Endothelial cell of umbilical vein (primary cell): ENCODE measurements at places on chromosomes 11 and 22. TPM values are rescaled to one million over a fixed set of nuclear protein-coding genes. Genes with fewer than 3 reads are reported as not detected.

GRCh38 chr11:79857377-79858214 is 416.8 kb upstream of the TENM4 start:
- no peak for DNase-seq

GRCh38 chr11:123264431-123264780 is 69.4 kb upstream of the CLMP start:
- DNase-seq = no peak

- no peak for DNase-seq
These were observed 26.7 kb downstream of the INSC start for GRCh38 chr11:15141381-15141780.

DNA sequence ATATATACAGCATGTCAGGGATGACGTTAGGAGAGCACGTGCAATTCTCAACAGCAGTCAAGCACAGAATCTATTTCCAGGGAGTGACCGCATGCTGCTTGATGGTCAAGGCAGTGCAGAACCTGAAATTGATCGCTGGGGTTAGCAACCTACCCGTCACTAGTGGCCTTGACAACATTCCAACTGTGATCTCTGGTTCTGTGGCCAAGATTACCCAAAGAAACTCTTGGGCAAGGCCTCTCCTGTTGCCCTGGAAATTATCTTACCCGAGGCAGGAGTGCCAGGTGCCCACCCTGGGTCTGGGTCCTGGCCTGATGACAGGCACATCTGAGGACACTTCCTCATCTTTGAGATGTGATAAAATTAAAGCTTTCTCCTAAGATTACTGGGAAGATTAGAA is 2.2 kb downstream of the TM7SF2 start:
- DNase-seq = no peak

DNA sequence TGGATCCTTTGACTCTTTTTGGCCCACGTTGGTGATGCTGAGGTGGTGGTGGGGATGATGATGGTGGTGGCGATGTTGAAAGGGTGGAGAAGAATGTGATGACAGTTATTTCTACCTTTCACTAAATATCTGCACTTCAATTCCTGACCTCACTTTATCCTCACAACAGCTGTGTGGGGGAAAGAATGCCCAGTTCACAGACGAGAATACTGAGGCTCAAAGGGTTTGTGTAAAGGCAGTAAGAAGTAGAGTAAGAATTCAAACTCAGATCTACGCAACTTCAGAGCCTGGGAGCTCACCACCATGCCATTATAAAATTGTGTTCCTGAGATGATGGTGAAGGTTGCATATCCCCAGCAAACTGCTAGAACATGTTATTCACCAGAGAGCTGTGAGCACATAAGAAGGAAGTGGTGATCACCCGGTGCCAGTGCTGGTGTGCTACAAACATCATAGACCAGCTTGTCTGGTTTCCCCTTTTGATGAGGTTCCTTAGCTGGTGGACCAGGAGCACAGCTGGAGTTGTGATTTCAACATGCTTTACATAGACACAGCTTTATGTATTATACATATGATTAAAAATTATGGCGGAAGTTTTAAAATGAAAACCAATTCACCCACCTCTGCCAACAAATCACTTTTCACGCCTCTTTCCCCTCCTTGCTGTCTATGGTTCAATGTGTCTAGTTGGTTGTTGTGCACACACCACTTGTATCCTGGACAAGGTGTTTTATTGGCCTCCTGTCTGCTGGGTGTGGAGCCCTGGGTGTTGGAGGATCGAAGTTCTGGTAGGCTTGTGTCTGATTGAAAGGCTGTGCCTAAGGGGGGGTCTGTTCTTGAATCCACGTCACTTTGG is 6.2 kb downstream of the ST14 start:
- no peak for DNase-seq

GPHA2 gene
- not detected in 2 replicates for polyA plus RNA-seq

DNA sequence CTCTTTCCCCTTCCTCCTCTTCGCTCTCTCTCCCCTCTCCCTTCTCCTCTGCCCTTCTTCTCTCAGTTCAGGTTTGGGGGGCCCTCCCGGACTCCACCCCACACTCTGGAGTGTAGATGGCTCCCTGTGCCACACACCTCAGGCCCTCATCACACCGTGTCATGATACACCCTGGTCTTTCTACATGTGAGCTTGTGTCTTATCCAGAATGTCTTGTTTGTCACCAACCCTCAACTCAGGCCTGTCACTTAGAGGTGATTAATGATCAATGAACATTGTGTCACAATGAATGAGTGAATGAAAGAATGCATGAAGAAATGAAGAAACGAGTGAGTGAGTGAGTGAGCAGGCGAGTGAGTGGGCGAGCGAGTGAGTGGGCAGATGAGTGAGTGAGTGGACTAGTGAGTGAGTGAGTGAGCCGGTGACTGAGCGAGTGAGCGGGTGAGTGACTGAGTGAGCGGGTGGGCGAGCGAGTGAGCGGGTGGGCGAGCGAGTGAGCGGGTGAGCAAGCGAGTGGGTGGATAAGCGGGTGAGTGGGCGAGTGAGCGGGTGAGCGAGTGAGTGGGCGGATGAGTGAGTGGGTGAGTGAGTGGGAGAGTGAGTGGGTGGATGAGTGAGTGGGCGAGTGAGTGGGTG is 33.8 kb downstream of the CAPN1 start:
- DNase-seq = no peak

DNA sequence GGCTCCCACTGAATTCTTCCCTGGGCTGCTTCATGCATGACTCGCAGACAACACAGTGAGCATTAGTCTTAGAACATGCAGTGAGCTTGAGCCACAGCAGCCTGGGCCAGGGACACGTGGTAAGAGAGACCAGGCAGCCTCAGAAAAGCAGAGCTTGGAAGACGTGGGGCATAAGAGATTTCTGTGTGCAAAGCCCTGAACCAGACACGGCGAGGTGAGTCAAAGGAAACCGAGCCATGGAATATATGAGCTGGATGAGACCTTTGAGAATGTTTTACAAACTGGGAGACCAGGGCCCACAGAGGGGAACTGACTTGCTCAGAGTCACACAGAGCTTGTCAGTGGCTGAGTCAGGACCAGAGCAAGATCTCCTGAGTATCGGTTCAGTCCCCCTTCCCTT is 8.5 kb upstream of the FXYD6 start:
- no peak for DNase-seq
